ENCODE measurements at places on chromosomes 4 and X. TPM values are rescaled to one million over a fixed set of nuclear protein-coding genes. Genes with fewer than 3 reads are reported as not detected.

GRCh38 chrX:43592597-43592996 lies 63.5 kb upstream of the MAOA start:
- DNase-seq: no peak

- DNase-seq: no peak
Observed at GRCh38 chrX:102745857-102746584, 25.5 kb downstream of the GPRASP3 start.

- no peak for DNase-seq
Observed at GRCh38 chr4:109671350-109671749, 31.9 kb downstream of the CASP6 start.

GRCh38 chr4:23876418-23877089 lies 13.3 kb downstream of the PPARGC1A start:
- DNase-seq: no peak

DNA sequence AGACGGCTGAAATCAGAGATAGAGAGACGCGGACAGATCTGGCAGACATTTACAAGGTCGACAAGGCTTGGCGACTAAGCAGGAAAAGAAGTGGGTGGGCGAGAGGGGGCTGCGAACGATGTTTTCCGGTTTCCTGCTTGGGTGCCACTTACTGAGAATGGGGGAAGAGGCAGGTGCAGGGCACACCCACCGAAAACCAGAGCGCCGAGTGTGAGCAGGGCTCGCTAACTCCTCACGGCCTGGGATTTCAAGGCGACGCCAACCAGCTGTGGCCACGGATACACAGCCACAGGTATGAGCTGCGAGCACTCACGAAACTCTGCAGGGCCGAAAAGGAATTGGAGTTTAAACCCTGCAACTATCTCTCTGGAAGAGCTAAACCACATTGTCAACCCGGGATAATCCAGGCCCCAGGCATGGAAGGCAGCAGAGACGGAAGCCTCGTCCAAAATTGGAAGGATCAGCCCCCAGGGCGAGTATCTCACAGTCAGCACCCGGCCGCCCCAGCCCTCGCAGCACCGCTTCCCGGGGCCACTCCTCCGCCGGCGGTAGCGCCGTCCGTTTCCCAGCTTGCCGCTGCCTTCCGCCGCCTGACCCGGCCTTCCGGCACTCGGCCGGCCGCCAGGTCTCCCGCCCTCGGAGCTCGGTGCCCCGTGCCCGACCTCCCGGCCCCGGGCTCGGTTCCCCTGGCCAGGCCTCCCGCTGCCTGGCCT lies 778 bp downstream of the CASP3 start:
- DNase-seq: no peak

GRCh38 chrX:71118985-71119535 lies 664 bp downstream of the MED12 start:
- no peak for DNase-seq

GRXCR1 gene
- total RNA-seq: not detected

ARHGEF6 gene
- 35.5 TPM for total RNA-seq

VCX3B gene
- total RNA-seq: not detected

TRAM1L1 gene
- total RNA-seq: 0.72 TPM

HELT gene
- not detected for total RNA-seq
